ENCODE measurements at places on chromosomes 2 and 18.

DNA sequence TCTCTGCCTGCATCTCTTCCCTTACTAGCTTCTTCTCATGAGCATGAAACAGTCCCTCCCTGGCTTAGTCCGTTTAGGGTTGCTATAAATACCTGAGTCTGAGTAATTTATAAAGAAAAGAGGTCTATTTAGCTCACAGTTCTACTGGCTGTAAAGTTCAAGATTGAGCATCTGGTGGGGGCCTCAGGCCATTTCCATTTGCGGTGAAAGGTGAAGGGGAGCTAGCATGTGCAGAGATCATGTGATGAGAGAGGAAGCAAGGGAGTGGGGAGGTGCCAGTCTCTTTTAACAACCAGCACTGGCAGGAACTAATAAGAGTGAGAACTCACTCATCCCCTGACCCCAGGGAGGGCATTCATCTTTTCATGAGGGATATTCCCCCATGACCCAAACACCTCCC lies 26.8 kb downstream of the RHBDD1 start:
- DNase-seq, result no peak

DNA sequence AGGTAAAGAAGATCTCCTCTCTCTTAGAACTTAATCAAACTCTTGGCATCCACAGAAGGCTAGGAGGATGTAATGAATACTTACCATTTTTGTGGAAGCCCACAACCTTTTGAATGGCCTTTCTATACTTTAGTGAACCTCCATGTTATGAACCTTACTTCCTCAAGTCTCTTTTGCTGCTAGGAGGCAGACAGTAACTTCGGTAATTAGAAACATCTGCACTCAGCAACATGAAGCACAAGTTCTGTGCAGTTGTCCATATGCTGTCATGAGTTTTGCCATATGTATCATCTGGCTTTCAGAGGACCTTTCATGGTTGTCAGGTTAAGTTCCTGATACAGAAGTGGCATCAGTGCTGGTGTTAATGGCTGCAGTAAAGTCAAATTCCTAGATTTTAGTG lies 50.4 kb downstream of the PDK1 start:
- DNase-seq, result no peak

DNA sequence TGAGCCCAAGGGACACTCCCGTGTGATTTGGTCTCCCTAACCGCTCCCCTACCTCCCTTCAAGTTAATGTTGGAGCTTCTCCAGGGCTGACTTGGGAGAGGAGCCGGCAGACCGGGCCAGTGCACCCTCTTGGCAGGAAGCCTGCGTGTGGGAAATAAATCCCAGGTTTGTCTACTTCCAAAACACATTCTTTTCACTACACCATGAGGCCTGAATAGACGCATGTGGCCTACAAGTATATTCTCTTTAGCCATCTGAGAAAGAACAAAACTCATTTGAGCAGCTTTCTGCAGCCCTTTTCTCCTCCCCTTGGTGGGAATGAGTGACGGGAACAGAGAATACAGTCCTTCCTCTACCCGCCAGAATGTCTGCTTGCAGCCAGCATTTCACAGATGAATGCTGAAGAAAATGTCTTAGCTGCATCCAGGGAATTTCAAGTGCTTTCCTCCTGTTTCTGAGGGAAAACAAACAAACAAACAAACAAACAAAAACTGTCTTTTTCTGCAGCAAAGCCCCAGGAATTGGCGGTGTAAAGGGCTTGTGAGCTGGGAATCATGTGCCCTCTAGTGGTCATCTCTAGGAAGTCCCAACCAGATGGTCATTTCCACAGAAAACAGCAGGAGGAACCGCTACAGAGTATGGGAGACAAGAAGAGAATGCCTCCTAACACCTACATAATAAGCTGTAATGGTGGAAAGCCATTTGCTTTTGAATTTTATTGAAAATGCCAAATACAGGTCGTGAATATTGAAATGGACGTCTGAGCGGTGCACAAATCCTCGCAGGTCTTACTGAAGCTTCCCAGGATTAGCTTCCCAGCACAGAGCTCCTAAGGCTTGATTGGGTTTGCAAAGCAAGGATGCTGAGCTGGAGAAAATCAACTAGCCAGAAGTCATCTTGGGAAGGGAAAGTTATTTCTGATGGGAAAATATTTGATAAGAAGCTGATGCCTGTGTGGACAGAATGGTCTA lies 41.2 kb upstream of the DAPL1 start:
- peak; percentile 35 for DNase-seq

DNA sequence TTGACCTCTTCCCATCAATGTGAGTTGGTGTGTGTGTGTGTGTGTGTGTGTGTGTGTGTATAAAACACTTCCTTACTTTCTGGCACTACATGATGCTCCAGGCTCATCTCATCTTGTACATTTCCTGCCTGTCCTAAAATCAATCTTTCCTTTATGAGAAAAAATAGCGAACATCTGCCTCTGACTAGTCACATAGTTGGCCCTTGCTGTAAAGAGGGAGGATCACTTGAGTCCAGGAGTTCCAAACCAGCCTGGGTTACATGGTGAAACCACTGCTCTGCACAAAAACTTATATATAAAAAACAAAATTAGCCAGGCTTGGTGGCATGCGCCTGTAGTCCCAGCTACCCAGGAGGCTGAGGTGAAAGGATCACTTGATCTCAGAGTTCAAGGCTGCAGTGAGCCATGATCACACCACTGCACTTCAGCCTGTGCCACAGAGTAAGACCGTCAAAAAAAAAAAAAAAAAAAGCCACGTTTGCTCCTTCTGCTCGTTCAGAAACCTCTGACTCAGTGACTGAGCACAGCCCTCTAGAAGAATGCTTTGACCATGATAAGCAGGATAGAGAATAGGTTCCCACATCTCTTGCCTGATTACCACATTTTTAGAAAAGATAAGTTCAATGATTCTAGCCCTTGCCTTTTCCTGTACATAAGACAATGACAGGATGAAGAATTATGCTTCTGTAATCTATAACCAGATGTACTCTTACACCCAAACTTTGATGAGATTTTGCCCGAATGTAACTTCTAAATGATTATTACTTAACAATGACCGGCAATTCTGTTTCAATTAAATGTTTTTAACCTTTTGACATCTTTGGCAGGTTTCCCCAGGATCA lies 45.2 kb upstream of the ST3GAL5 start:
- no peak for DNase-seq

GRCh38 chr2:48122166-48122565 lies 215.9 kb upstream of the FBXO11 start:
- no peak for DNase-seq

GRCh38 chr18:6878556-6879297 lies 149.2 kb downstream of the ARHGAP28 start:
- DNase-seq, result no peak

GRCh38 chr2:15082105-15083058 lies 449.9 kb downstream of the LRATD1 start:
- no peak for DNase-seq

DNA sequence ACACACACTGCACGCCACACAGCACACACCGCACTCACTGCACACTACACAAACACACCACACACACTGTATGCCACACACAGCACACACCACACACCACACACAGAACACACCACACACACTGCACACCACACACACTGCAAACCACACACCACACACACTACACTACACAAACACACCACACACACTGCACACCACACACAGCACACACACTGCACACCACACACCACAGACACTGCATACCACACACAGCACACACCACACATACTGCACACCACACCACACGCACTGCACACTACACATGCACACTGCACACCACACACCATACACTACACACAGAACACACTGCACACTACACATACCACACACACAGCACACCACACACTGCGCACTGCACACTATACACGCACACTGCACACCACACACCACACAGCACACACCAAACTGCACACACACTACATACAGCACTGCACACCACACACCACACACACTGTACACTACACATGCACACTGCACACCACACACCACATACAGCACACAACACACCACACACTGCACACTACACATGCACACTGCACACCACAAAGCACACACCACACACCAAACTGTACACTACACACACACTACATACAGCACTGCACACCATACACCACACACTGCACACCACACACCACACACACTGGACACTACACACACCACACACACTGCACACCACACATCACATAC lies 59.6 kb downstream of the ASB1 start:
- DNase-seq, result no peak

GRCh38 chr18:35526495-35527059 lies 28.8 kb upstream of the INO80C start:
- DNase-seq, result no peak

DNA sequence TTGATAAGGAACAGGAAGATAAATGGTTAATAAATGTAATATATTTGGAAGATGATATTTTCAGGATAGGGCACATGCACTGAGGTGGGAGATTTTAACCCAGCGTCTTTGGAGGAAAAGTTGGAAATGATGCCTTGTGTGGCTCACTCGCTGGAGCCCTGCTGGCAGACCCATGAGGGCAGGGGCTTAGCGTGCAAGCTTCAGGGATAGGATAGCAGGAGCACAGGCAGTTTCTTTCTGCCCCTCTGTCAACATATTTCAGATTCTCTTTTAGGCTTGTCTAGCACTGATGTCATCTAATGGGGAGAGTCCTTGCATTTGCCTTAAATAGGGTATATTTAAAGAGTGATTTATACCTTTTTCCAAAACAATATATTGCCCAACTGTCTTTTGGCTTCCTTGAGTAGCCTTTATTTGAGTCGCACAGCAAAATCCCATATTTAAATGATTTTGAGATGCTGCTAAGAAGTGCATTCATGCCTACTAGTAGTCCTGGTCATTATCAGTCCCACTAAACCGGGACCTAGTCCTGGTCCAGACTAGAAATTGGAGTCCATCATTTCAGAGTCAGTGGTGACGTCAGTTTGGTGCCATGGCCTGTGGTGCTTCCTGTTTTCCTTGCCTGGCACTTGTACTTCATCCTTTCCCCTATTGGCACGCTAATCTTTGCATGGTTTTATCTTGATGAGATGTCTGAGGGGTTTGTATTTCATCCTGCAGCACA lies 45.8 kb downstream of the SH3RF3 start:
- DNase-seq, result no peak

- DNase-seq, result no peak
Measured at GRCh38 chr2:143258126-143258892, 129.1 kb downstream of the ARHGAP15 start.

GRCh38 chr2:168396131-168396530 lies 59.9 kb upstream of the CERS6 start:
- DNase-seq, result no peak

- DNase-seq, result no peak
Measured at GRCh38 chr2:120552079-120552478, 183.6 kb upstream of the GLI2 start.

- DNase-seq, result no peak
Measured at GRCh38 chr2:231546014-231546715, 15.9 kb upstream of the NMUR1 start.

GRCh38 chr18:24989760-24990593 lies 362.0 kb downstream of the ZNF521 start:
- no peak for DNase-seq

GRCh38 chr2:95023222-95023597 lies 2.3 kb upstream of the MAL start:
- DNase-seq, result peak; percentile 63

GRCh38 chr2:1010415-1010930 lies 59.8 kb downstream of the SNTG2 start:
- no peak for DNase-seq

DNA sequence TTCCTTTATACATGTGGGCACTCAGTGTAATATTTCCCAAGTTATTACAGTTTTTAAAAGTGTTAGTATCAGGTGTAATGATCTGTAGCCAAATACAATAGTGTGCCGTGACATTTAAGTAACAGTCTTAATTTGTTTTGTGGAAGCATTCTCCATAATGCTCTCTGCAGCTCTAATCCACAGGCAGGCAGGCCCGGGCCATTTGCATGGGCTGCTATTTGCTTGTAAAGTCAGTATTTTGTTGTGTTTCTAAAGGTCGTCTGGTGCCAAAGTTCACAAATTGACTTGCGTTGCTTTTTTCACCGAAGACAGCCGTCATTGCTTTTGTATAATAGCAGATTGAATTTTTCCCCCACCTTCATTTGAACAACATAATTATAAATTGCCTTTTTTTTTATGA lies 153.0 kb downstream of the GBX2 start:
- DNase-seq, result no peak

- no peak for DNase-seq
Measured at GRCh38 chr2:137021763-137022162, 256.4 kb downstream of the THSD7B start.

Measured in CD4-positive, alpha-beta T cell treated with Interleukin-15 for 1 hour (primary cell).